Fibroblast of skin of left quadriceps (primary cell): ENCODE measurements at places on chromosomes 3 and 15.
A peak's percentile ranks its signal among the peaks of the same experiment; 100 is the strongest.

- no peak for DNase-seq
These were observed 21.6 kb downstream of the RLBP1 start for GRCh38 chr15:89199746-89200145.

DNA sequence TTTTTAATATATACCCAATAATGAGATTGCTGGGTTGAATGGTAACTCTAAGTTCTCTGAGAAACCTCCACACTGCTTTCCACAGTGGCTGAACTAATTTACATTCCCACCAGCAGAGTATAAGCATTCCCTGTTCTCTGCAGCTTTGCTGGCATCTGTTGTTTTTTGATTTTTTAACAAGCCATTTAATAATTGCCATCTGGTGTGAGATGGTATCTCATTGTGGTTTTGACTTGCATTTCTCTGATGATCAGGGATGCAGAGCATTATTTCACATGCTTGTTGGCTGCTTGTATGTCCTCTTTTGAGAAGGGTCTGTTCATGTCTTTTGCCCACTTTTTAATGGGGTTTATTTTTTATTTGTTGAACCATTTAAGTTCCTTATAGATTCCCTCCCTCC is 75.0 kb upstream of the EPHB3 start:
- peak; percentile 32 for DNase-seq

GRCh38 chr3:107846279-107846852 is 244.5 kb downstream of the CD47 start:
- DNase-seq, result peak; percentile 18

DNA sequence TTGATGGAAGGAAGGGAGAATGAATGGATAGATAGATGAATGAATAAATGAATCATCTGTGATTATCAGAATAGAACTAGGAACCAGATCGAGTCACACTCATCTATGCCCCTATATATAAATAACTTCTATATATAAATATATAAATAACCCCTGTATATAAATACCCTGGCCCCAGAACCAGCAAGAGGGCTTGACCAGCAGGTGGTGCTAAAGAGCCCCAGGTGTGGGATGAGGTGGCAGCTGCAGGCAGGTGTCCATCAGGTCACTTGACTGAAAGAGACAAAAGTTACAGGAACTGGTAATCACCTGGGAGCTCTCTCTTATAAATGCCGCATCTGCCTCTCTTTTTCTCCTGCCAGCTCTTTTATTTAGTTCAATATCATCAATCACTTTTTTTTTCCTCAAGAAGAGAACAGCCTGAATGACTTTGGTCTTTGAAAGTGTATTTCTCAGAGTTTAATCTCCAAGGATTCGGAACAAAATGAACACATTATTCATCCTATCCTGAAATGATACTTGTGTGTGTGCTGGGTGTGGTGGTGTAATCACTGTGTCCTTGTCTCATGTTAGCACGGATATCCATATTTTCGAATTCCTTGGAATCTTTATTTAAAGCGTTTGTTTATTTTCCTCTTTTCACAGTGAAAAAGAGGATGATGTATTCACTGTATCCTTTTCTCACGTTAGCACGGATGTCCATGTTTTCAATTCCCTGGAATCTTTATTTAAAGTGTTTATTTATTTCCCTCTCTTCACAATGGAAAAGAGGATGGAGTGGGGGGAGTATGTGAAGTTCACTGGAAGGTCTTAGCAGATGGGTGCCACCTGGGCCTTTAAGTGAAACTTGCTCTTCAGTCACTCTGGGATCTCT is 35.4 kb upstream of the ATG7 start:
- DNase-seq, result peak; percentile 32

DNA sequence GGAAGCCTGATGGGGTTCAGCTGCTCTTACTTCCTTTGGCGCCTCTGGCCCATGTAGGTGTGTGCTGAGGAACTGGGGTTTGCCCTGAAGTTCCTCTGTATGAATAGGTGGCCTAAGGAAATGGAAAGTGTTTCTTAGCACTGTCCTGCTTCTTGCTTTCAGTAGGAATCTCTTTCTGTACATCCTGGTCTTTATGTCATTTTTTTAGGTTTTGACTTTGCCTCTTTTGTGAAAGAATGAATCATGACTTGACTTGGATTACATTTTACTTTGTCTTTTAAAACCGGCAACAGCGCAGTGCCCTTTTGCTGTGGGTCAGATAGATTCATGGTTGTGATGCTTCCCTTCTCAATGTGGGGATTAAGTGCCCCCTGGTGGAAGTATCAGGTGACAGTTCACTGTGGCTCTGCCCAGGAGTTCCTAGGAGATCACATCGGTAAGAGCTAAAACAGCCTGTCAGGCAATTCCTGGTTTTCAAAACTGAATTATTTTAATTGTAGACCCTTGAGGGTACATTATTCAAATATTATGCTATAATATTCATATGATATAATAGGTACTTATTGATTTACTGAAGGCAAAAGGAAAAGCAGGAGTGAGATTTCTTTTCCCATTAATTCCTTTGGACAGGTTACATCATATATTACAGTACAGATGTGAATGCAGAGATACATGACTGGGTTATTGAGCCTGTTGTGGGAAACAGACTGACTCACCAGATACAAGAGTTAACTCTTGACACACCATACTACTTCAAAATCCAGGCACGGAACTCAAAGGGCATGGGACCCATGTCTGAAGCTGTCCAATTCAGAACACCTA is 95.4 kb downstream of the HCN4 start:
- peak; percentile 25 for DNase-seq

GRCh38 chr3:27606537-27606936 is 115.6 kb downstream of the EOMES start:
- DNase-seq, result no peak

GRCh38 chr15:22839046-22839695 is 705 bp downstream of the NIPA2 start:
- DNase-seq, result no peak

DNA sequence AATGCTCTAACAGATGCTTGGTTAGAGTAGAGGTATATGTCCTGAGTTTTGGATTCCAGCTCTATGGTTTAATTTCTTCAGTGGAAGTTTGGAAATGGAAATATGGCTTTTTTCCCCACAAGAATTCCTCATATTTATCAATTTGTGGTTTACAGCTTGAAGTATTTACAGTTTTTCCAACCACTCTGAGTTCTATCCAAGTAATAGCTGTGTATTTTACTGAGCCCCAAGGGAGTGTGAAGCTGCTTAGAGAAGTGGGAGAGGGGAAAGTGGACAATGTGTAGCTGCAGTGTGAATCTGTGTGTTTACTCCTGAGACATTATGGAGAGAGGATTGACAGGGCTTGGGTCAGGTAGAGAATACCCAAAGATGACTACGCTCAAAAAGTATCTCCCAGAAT is 54.5 kb downstream of the NEK11 start:
- DNase-seq, result peak; percentile 61

- no peak for DNase-seq
These were observed 39.8 kb upstream of the CMTM8 start for GRCh38 chr3:32198714-32199113.

DNA sequence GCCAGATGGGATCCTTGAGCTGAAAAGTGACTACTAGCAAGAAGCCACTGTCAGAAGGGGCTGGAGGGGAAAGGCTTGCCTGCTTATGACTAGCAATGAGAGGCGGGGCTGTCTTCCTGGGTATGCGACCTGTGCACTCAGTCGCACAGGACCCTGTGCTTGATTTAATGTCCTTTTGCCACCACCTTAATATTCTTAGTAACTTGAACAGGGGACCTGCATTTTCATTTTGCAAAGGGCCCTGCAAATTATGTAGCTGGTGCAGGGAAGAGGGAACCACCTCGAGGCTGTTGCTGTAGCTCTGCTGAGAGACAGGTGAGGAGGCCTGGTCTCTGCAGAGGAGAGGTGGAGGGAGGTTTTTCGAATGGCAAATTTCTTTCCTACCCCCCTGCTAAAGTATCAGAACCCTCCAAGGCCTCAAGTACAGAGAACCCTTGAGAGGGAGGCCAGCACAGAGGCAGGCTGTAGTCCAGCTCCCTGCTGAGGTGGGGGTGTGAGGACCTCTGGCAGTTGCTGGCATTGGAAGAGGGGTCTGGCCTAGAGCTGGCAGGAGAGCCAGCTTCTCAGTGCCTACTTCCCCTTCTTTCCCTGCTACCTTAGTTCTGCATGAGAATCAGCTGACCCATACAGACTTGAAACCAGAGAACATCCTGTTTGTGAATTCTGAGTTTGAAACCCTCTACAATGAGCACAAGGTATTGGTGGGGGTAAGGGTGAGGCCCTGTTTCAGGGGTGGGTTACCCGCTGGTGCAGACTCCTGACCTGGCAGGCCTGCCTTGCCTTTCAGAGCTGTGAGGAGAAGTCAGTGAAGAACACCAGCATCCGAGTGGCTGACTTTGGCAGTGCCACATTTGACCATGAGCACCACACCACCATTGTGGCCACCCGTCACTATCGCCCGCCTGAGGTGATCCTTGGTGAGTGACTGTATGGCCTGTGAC is 11.4 kb downstream of the CLK3 start:
- no peak for DNase-seq

DNA sequence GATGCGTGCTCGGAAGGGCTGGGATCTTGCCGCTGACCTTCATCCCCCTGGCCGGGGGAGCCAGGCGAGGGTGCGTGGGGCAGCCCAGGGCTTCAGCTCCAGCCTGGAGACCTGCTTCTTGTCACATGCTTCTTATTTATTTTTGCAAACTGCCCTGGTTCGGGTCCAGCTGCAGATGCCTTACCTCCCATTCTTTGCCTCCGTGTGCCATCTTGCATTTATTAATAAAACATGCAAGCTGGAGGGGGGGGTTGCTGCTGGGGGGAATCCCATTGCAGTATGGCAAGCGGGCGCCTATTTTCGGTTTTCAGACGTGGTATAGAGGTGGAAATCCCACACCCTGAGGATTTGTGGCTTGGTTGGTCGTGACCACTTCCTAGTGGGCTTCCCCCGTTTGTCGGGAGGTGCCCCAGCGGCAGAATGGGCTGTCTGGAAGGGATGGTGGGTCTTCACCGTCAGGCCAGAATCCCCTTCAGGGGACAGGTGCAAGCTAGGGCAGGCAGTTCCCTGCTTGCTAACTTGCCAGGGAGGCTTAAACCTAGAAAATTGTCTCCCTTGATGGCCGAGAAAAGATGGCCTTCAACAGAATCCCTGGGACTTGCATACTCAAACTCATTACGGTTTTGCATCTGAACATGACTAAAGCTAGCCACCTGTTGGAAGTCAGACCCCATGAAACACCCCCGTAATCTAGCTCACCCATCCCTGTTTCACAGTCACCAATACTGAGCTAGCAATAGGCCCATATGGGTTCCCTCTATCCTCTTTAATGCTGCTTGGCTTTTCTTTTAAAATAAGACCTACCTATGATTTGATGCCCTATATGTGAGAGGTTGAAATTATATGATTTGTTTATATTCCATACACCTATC is 569 bp downstream of the TMEM266 start:
- DNase-seq, result no peak

GRCh38 chr15:28955160-28955992 is 69.6 kb downstream of the APBA2 start:
- peak; percentile 21 for DNase-seq

- no peak for DNase-seq
These were observed 36.8 kb downstream of the MTMR10 start for GRCh38 chr15:30954674-30955073.

DNA sequence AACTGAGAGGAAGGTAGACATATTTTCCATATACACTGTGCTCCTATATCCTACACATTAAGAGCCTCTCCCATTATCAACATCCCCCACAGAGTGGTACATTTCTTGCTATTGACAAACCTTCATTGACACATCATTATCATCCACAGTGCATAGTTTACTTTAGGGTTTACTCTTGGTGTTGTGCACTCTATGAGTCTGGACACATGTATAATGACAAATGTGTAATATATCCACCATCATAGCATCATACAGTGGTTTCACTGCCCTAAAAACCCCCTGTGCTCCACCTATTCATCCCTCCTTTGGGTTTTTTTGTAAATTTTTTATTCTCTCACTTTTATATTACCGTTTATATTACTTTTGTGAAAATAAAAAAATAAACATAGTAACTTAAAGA is 22.2 kb upstream of the CLDN18 start:
- no peak for DNase-seq

DNA sequence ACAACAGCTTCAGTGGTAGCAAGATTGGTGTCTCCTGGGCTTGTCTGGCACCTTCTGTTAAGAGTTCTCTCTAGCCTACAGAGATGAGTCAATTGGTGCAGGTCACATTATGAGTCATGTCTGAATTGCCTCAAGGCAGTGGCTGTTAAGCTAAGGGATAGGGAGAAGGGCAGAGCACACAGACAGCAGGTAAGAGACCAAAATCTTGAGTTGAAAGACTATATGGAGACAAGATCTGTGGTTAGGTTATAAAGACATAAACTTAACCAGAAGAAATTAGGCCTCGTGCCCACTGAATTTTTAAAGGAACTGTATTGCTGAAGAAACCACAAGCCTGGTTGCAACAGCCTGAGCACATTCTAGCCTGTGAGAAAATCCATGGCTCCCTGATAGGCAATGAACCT is 19.2 kb upstream of the KPNA1 start:
- peak; percentile 22 for DNase-seq

DNA sequence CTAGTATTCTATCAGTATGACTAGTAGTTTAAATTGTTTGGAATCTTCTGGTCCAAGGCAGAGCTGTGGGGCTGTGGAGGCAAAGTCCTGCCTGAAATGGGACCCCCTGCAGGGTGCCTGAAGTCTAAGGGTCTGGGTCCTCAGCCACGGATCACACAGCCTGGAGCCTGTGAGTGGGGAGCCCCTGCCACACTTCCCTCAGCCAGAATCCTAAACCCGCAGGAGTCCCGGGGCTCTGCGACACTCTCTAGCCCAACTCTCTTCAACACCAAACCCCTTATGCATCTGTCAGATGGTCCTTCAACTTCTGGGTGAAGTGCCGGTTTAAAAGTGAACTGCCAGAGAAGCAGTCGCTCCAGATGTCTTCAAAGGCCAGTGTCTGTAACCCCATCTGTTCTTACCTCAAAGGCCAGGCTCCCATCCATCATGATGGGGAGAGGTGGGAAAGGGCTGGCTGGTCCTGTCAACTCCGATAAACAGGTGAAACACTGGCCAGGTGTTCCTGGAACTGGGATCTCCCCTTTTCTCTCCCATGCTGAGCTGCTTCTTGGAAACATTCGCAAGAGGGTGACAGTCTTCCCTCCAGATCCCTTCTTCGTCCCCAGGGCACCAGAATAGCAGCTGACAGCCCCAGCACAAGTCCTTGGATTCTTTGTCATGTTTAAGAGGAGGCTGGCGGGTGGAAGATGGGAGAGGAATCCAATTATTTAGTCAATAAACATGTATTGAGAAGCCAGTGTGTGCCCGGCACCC is 45.6 kb downstream of the CPN2 start:
- no peak for DNase-seq
